ENCODE measurements at places on chromosomes 5 and 9.

DNA sequence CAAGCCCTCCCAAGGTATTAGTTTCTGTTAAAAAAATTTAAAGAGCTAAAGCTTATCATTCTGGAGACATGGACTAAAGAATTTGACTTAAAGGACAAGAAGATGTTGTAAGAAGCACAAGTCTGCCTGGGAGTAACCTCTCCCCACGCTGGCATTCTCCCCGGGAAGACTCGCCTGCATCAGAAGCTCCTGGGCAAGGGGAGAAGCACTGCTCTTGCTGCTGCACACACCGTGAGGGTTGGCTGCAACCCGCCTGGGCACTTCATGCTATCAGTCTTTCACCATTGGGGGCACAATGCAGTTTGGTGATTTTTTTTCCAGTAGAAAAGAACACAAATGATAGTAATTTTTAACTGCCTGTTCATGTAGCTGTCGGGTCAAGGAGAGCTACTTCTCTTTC lies 192.5 kb upstream of the PANK3 start:
- no peak for DNase-seq

GRCh38 chr5:172002840-172003512 lies 3.5 kb downstream of the FBXW11 start:
- no peak for DNase-seq

GRCh38 chr5:60026161-60026560 lies 132.6 kb upstream of the PDE4D start:
- no peak for DNase-seq

GRCh38 chr5:133706506-133707430 lies 94.4 kb upstream of the FSTL4 start:
- no peak for DNase-seq

DNA sequence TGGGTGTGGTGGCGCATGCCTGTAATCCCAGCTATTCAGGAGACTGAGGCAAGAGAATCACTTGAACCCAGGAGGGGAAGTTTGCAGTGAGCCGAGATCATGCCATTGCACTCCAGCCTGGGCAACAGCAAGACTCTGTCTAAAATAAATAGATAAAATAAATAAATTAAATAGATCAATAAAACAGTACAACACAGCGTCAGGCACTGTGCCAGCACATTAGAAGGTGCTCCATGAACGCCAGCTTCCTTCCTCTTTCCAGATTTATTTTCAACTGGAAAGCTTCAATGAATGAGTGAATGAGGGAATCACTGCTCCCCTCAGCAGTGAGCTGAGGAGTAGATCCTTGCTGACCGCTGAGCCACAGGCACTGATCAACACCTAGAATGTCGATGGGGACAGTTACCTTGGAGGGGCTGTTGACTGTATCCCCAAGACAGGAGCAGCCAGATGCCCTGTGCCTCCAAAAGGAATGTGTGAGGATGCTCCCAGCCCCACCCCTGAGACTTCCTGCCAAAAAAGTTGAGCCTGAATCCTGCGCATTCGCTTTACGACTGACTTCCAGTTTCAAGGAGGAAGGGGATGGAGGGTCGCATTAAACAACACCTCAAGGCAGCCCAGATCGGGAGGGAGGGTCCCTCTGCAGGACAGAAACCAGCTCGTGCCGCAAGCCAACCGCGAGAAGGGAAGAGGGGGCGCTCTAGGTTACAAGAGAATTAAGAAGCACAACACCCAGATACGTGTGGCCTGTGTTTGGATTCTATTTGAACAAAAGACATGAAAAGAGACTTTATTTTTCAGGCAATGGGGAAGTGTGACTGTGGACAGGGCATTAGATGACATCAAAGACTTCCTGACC lies 54.0 kb upstream of the CNOT6 start:
- no peak for DNase-seq

- DNase-seq, result no peak
These were observed 137.9 kb upstream of the GRHPR start for GRCh38 chr9:37284636-37285035.

DNA sequence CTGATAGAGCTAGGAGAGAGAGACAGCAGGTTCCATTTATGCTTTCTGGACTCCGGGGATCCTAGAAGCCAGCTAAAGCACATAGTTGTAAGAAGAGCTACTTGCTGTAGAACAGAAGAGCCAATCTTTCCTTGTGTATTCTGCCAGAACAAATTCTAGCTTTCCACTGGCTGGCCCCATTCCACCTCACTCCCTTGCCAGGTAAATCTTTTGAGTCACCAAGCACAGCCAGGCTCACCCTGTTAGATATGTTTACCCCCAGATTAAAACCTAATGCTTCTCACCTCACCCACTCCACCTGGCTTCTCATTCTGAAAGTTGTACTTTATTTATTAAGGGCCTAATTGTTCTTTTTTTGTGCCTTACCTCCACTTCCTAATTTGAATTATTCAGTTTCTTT lies 48.9 kb upstream of the CHD1 start:
- no peak for DNase-seq

- DNase-seq, result no peak
These were observed 81.0 kb downstream of the ADAMTS2 start for GRCh38 chr5:179264053-179264782.

DNA sequence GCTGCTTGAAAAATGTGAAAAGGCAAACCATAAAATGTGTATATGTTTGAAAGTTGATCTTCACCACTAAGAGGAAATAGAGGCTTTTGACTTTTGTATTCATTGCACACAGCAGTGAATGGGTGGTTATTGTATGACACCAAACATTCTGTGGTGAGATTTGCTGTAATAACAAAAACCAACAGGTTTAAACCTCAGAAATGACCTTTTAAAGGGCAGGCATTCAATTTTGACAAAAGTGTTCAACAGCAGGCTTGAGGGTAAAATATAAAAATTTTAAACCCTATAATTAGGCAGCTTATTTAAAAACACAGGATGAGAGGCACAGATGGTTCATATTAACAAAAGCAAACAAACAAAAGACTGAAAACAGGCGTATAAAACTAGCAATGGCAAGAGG lies 128.1 kb upstream of the NUDT12 start:
- no peak for DNase-seq

GRCh38 chr5:91137647-91138046 lies 245.5 kb downstream of the ARRDC3 start:
- no peak for DNase-seq

- DNase-seq, result no peak
These were observed 18.8 kb upstream of the GNAQ start for GRCh38 chr9:78050421-78050820.

DNA sequence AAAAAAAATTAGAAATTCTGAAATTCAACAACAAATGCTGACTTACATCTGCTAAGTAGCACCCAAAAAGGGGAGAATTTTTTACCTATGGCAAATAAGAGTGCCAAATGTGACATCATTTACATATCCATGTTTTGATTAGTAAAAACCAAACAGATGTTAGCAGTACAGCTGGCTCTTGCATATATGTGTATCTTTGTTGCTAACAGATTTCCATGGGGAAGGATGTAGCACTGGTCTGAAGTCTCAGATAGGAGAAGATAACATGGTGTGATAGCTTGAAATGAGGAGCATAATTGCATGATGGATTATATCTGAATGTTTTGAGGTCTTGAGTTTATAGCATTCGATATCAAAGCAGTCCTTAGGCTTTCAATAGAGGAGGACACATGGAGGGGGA lies 17.5 kb downstream of the PIK3R1 start:
- no peak for DNase-seq

DNA sequence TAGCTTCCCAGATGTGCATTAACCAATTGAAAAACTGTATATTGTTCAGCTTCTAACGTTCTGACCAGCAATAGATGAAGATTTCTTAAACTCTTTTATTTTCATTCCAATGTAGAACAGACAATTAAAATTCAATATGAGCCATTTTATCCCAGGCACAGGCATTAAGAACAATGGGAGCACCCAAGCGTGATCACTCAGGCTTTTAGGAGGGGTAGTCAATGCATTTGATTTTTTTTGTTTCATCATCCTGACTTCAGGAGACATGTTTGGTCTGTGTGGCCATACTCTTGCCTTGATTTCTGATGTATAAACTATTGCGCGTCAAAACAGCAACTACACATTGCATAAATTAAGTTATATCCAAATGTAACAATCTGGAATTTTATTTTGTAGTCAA lies 653.0 kb upstream of the RORB start:
- no peak for DNase-seq

DNA sequence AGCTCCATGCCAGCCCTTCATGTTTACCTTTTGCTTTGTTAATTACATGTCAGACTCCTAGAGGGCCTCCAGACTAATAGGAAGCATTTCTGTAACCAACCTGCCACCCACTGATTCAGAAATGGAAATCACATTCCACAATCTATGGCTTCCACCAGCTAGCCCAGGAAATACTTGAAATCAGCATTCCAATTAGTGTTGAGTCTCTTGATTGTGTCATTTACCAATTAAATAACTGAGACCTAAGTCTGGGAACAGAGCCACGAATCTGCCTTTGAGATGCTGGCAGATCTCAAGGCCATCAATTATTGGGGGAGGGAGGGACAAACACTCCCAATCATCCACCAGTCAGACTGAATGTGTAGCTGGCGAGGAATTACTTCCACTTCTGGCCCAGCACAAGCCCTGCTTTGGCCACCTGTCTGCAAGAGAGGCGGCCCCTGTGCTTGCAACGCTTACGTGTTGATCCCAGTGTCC lies 27.4 kb upstream of the SAP30L start:
- DNase-seq, result no peak

GRCh38 chr9:128002959-128003358 lies 22.2 kb upstream of the EEIG1 start:
- DNase-seq, result no peak

DNA sequence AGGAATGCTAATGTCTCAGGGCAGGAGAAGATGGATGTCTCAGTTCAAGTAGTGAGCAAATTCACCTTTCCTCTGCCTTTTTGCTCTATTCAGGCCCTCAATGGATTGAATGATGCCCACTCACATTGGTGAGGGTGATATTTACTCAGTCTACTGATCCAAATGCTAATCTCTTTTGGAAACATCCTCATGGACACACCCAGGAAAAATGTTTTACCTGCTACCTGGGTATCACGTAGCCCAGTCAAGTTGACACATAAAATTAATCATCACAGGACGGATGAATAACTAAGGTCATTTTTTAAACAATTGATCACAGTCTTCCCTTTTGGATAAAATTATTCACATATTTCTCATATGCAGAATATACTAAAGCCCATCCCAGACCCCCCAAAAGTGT lies 63.0 kb upstream of the JAK2 start:
- DNase-seq, result no peak

GRCh38 chr5:132229236-132229635 lies 1.6 kb upstream of the P4HA2 start:
- no peak for DNase-seq

DNA sequence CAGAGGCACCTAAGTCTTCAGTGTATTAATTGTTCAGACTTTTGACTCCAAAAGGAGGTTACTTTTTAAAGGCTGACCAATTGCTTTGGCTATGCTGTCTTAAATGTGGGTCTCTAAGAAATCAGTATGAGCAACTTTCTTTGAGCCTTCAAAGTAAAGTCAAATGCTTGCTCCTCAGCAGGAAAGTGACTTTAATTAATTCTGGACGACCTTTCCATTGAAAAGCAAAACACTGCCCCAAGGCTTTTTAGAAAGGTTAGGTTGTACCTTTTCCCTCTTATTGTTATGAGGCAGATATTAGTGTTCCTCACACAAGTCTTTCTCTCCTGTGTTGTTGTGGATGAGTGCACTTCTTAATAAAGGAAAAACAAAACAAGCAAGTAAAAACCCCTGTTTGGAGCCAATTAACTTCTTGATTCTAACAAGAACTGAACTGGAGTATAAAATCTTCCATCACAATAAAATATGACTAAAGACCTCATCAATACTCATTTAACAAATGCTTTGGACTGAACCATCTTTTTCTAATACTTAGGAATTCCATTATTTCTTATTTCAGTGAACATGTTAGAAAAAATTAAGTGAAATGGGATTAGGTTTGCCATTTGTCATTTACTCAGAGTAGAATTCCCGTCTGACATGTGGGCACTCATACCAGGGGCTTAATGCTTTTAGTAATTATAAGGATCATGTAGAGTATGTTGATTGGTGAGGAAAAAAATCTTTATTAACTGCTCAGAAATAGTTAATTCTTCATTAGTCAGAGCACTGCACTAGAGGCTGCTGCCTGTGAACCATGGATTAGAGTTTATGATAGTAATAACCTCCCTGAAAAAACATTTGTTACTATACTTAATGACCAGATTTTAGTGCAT lies 159.1 kb upstream of the ZNF608 start:
- no peak for DNase-seq

GRCh38 chr5:1521671-1522600 lies 1.8 kb downstream of the LPCAT1 start:
- no peak for DNase-seq

DNA sequence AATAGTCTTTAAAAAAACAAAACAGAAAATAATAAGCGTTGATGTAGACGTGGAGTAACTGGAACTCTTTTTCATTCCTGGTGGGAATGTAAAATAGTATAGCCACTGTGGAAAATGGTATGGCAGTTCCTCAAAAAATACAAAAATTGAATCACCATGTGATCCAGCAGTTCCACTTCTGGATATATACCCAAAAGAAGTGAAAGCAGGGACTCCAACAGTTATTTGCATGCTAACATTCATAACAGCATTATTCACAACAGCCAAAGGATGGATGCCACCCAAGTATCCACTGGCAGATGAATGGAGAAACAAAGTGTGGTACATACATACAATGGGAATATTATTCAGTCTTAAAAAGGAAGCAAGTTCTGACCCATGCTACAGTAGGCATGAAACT lies 4.2 kb upstream of the PHF2 start:
- no peak for DNase-seq

DNA sequence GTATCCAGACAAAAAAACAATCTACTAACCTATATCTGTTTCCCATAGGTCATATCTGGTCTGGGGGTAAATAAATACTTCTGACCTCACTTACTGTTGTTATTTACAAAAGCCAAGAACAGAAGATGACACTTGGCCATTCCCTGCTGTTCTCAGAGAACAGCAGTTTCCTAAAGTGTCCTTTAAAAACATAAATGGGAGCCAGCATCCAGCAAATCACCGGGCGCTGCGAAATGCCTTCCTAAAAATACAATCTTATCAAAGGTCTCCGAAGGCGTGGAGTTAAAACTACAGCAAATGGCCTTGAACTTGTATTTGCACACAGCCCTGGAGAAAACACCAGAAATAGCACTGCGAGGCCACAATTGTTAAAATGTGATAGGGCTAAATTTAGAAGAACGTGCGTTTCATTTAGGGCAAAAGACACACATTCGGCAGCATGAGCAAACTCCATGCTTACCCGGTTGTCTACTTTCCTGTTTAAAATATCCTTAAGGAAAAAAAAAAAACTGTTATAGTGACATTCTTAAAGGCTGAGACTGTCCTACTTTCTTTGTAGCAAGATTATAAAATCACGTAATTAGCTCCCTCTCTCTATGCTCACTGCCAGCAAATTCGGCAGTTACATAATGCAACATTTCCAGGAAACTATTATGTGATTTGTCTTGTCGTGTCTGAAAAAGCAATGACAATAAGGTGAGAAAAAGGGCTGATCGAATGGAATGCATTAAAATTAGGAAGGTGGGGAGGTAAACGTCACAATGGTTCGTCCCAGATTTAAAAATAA lies 1.5 kb downstream of the NFIL3 start:
- no peak for DNase-seq

DNA sequence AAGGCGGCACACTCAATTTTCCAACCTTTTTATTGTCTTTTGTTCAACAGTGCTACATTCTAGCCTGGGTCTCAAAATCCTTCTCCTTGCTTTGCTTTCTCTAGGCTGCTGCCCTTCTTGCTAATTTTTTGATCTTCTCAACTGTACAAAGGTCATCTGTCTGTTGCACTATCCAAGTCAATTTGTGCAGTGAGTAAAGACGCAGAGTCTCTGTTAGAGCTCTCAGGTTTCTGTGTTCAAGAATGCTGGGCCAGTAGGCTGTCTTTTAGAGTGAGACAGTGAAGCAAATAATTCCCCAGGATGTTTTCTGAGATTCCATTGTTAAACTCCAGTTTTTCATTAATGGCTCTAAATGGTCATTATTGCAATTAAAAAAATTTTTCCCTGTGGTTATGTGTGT lies 255.7 kb upstream of the ACTBL2 start:
- no peak for DNase-seq

All from hematopoietic multipotent progenitor cell treated with erythropoietin and hydrocortisone succinate and interleukin-3 and kit ligand, for 17 days (in vitro differentiated cells).